Muscle of leg (tissue), 16 donors: ENCODE measurements at places on chromosomes 2 and 18.
A peak's percentile ranks its signal among the peaks of the same experiment; 100 is the strongest.

GRCh38 chr18:79507076-79507545 is 111.4 kb downstream of the NFATC1 start:
- peak; percentile 77 for DNase-seq

GRCh38 chr18:77068321-77069312 is 64.0 kb downstream of the MBP start:
- peak; percentile 72 for DNase-seq

DNA sequence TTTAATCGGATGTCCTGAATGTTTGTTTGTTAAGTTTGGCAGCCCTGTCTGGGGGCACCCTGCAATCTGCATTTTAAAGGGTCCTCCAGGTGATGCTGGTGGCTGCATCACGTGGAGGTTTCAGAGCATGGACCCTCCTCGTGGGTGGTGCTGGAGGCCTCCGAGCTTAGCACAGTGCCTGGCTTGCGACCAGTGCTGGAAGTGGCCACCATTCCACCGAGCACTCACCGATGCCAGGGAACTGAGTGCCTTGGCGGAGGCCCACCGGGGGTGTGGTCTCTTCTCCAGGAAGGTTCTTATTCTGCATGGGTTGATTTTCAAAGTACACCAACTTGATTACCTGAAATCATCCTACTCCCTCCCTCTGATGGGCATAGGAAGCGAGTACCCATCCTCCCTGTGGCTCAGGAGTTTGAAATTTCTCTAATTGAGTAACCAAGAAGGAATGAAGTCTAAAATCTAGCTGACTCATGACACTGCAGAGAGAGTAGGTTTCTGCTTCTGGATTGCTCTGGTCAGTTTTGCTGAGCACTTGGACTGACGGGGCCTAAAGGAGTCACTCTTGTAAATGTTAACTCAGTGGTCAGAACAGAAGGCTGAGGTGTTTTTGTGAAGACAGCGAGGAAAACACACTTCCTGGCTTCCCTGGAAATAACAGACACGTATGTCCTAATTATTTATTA is 58.1 kb upstream of the SLC66A3 start:
- DNase-seq = no peak

GRCh38 chr2:38148501-38148900 is 72.5 kb upstream of the CYP1B1 start:
- DNase-seq = no peak

DNA sequence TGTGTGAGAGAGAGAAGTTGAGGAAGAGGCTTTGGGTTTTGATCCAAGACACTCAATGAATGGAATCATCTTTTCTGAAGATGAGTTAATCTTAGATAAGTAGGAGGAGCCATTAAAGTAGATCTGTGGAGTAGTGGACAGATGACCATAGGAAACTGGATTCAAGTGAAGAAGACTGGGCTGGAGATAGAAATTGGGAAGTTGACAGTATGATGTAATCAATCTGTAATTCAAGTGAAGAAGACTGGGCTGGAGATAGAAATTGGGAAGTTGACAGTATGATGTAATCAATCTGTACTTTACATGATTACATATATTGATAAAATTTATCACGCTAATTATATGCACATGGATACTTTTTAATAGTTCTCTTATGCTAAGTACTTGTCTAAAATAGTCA is 92.8 kb downstream of the PHLPP1 start:
- no peak for DNase-seq

GRCh38 chr2:72982781-72983499 is 65.6 kb downstream of the EMX1 start:
- no peak for DNase-seq

GRCh38 chr2:213766062-213766461 is 481.8 kb downstream of the SPAG16 start:
- no peak for DNase-seq

DNA sequence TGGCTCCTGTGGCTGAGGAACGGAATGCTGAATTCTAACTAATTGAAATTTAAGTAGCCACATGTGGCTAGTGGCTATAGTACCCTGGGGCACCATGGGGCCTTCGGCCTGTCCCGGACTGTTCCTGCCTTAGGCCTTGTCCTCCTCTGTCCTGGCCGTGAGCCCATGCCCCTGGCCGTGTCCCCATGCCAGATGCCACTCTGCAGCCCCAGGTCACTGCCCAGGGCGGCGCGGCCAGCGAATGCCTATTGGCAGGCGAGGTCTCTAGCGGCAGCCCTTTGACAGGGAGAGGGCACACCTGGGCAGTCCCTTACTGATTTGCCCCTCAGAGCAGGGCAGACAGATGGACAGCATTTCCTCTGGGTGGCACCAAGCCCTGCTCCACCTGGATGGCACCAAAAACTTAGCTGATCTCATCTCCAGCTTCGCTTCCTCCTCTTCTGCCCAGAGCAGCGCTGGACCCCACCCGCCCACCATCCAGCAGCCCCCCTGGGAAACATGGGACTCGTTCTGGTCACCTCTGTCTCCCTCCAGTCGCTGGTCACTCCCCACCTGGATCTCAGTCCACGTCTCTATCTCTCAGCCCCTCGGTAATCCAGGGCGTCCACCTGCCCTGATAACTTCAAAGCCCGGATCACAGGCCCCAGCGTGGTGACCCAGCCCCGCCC is 1.1 kb upstream of the DGKD start:
- DNase-seq = no peak

DNA sequence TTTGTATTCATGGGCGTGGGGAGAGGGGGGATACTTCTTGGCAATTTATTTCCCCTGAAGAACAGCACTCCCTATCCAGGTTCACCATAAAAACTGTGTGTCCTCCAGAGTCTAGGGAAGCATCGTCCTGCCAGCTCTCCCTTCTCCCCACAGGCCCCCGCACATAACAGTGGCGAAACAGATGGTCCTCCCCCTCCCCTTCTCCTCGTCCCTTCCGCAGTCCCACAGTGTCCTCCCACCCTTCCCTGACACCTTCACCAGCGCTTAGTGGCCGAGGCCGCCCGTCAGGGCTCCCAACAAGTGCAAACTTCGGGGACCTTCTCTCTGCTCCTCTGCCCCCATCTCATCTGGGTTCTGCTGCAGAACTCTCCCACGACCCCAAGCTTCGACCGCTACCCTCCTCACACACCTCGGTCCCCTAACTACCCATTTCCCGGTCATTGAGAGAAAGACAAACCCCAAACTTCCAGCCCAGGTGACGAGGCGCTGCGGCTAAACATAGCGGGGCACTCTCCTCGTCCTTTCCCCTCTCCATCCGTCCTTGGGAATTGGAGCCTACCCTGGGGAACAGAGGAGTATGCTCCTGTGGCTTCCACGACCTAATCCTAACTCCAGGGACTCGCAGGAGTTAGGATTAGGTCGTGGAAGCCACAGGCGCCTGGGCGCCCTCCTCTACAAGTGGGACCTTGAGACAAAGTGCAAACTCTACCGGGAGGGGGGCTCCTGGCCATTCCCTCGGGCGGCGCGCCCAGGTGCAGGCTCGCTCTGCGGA is 971 bp downstream of the ZNF385B start:
- no peak for DNase-seq

DNA sequence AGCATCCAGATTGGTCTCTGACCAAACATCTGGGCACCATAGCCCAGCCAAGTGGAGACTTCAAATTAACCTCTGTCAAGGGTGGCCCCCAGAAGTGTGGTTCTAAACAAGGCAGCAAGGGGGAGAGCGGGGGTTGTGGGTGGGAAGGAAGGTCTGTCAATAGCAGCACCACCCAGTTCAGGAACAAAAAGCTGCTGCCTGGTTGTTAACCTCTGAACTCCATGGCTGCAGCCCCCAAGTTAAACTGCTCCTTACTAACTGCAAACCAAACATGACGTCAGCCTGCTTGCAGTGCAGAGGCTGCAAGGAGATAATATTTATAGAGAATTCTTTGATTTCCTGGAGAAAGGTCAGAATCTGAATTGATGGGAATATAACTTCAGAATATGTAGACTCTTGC is 76.5 kb downstream of the ARL4C start:
- no peak for DNase-seq

GRCh38 chr2:62740221-62740620 is 34.7 kb downstream of the EHBP1 start:
- DNase-seq = no peak

- DNase-seq = no peak
These were observed 157.5 kb upstream of the CAVIN2 start for GRCh38 chr2:192004188-192004963.

- no peak for DNase-seq
These were observed 10.8 kb upstream of the SNED1 start for GRCh38 chr2:240987588-240987987.

GRCh38 chr2:118169359-118170005 is 81.2 kb downstream of the INSIG2 start:
- no peak for DNase-seq

DNA sequence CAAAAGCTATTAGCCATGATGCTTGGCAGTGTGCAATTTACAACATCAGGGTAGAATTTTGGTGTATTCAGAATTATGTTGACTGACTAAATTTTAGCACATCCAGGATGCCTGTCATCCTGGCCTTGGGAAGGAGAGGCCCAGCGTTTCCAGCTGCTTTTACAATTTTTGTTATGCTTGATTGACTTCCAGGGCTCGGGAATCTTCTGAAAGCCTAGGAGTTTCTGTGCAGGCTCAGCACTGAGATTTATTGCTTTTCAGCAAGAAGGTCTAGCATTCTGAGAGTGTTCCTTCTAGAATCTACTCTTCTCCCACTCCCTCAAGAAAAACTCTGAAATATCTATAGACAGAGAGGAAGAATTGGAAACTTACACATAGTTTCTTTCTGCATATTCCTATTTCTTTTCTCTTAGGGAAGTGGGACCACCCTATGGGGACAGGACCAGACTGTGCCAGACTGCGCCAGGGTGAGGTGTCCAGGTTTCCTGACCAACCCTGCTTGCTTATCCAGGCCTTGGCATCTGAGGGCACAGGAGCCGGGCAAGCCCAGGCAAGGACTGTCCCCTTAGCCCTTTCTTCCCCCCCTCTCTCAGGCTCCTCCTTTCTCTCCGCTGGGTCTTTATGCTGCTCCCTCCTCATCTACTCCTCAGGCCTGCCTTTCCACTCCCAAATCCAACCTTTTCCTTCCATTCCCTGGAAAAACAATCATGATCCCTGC is 26.9 kb downstream of the MAIP1 start:
- peak; percentile 63 for DNase-seq

DNA sequence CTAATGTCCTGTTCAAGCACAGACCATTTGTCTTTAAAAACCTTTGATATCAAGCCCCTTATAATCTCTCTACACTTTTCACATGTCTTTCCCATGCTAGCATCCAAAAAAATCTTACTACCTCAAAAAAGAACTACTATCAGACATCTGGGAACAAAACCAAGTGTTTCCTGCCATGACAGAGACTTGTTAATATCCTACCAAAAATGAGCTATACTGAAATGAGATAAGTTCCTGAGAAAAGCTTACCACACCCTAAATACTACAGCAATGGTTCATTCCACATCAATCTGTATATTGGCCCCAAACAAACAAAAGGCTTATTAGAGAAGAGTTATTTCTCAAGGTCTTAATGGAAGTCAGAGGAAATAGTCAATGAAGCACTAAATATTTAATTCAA is 230.1 kb downstream of the DYM start:
- peak; percentile 64 for DNase-seq

- DNase-seq = no peak
These were observed 34.3 kb upstream of the PIEZO2 start for GRCh38 chr18:11183637-11184036.

- peak; percentile 63 for DNase-seq
These were observed 12.9 kb upstream of the NCKAP5 start for GRCh38 chr2:133581010-133581760.

GRCh38 chr18:21134895-21135294 is 23.3 kb upstream of the ROCK1 start:
- peak; percentile 8 for DNase-seq

DNA sequence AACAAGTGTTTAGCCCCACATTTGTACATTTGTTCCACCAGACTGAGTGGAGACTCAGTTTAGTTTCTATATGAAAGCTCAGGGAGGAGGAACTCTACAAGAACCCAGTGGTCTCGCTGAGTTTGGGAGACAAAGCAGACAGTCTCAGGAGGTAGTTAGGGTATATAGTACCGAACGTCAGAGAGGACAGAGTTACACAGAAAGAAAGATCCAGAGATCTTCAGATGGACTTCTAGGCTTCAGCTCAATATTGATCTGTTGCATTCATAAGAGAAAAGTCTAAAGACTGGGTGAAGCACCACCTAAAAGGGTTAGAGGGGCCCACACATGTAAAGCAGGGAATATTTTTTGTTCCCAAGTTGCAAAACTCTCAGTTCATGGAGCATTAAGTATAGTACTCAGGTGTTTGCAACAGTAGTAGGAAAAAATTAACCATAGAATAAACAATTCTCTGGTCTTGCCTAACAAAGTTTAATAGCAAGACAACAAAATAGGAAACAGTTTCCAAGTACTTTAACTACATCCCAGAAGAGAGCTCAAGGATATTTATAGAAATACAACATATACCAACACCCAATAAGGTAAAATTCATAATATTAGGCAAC is 4.2 kb downstream of the TFPI start:
- no peak for DNase-seq

DNA sequence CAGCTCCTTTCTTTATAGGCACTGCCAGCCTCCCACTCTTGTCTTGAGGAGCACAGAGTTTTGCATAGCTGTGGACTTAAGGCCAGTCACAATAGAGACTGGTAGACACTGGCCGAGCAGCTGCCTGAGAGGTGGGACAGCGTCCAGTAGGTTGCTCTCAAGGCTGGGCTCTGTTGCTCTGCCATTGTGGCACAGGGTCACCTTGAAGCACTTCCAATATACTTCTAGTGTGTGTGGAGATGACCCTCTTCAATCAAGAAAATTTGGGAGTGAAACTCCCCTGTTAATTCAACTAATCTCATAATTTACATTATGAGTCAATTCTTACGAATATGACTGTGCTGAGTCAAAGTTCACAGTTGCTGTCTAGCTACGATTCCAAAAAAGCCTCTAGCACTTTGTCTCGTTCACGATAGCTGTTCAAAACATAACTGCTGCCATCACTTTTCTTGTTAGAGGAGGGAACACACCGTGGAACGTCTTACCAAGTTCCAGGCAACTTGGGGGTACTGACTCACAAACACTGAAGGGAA is 636.2 kb downstream of the EPHA4 start:
- DNase-seq = no peak

DNA sequence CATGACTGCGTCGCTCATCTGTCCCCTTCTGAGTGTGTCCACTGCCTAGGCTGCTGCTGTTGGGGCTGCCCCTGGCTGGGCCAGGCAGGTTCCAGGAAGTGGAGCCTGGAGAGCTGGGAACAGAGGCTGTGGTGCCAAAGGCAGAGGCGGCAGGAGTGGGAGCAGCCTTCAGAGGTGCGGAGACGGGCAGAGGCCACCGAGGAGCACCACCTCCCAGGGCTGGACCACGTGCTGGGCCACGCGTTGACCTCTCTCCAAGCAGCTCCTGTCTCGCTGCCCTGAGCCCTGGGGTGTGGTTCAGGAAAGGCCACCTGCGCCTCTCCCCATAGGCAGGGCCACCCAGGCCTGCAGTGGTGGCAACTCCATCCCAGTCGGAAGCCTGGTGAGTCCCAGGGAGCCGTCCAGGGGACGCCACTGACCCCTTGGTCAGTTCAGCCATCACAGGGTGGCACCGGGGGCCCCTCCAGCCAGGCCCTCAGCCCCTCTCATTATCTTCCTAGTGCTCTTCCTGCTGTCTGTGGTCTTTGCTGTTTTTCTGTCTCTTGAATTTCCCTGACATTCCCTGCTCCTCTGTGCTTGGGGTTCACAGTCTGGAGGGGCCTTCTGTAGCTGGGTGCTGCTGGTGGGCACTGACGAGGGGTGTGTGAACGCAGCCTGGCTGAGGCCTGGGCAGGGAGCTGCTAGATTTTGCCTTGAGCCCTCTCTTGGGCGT is 122.8 kb upstream of the HS6ST1 start:
- no peak for DNase-seq
